ENCODE measurements at places on chromosomes 2 and 18. TPM values are rescaled to one million over a fixed set of nuclear protein-coding genes. Genes with fewer than 3 reads are reported as not detected.

FOXI3 gene
- total RNA-seq = not detected

SERPINB10 gene
- total RNA-seq = not detected

- DNase-seq = no peak
Observed at GRCh38 chr2:46471019-46471583, 8.3 kb upstream of the TMEM247 start.

ARHGEF33 gene
- total RNA-seq = 0.34 TPM

PAIP2B gene
- total RNA-seq = 2.2 TPM

DCDC2C gene
- not detected for total RNA-seq

SCN2A gene
- total RNA-seq = not detected

KLHL30 gene
- total RNA-seq = not detected

DNA sequence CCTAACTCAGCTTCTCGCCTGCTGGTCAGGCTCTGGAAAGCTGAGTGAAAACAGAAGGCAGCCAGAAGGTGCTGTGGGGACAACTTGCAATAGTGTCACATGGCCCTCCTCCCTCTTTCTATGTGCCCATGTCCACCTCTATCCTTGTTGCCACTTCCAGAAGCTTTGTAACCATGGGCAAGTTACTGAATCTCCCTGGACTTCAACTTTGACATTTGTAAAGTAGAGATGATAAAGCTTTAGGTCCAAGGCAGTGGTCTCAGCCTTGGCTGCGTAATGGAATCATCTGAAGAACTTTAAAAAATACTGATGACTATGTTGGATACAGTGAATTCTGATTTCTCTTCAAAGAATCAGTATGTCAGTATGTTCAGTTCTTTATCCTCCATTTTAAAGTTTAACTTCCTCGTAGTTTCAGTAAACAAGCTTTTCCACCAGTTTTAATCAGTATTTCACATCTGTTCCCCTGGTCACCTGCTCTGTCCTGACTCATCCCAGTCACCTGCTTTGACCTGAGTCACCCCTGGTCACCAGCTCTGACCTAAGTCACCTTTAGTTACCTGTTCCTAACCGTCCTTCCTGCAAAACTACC, 245.2 kb upstream of the STON1 start:
- no peak for DNase-seq

LYPD1 gene
- not detected for total RNA-seq

GPR17 gene
- not detected for total RNA-seq

ADGRF3 gene
- 3.7 TPM for total RNA-seq

DNA sequence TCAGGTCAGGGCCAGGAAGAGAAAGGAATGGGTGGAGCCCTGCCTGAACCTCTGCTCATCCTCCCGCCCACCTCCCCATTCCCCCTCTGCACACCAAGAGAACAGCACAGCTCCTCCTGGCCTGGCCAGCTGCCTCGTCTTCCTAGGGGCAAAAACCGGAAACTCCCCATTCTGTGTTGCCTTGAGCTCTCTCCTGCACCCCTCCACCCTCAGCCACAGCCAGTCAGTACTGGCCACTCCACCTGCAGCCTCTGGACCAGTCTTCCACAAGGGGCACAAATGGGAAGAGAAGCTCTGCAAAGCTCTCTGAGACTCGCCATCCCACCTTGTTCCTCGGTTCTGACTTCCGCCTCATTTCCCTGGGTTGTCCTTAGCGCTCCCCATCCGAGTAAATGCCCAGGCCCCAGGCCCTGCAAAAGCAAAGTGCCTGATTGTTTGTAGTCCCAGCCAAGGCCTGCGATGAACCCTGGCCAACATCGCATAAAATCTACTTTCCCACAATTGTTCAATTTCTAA, 39.3 kb upstream of the SLC35G4 start:
- DNase-seq = no peak

GRCh38 chr2:142220239-142220638, 89.4 kb upstream of the LRP1B start:
- DNase-seq = no peak

- no peak for DNase-seq
Observed at GRCh38 chr2:239236808-239237205, 164.0 kb downstream of the HDAC4 start.

DNA sequence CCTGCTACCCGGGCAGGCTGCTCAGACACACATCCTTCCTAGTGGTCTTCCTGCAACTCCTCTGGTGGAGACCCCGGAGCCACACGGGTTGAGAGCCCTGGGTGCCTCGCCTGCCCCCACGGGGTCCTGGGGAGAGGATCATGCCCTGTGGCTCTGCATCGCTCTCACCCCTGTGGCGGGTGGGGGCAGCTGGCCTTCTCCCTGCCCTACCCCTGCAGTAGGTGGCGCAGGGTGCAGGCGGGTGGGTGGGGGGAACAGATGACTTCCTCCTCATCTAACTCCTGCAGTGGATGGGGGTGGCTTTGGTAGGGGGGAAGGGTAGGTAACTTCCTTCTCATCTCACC, 38.5 kb downstream of the TSHZ1 start:
- no peak for DNase-seq

VWC2L gene
- total RNA-seq = not detected

LRATD1 gene
- not detected for total RNA-seq

KLHL14 gene
- not detected for total RNA-seq

DNA sequence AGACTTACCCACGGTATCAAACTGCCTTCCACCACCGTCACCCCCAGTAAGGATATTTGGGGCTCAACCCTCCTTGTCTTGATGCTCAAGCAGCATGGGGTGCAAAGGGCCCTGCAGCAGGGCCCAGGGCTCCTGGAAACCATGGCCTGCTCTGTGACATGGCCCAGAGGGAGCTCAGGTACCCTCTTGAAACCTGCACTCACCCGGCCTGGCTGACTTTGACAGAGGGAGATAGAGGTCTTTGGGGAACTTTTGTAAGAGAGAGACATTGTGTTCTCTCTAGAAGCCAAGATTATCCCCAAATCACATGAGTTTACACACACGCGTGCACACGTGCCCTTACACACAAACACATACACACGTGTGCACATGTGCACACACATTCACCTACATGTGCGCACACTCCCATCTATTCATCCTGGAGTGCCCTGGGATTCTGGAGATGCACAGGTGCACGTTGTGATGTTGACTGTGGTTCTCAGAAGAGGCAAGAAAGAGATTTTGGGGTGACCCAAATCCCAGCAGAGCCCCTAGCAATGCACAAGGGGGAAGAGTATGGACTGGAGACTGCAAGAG, 19.6 kb upstream of the KCNK3 start:
- no peak for DNase-seq

Data from activated CD4-positive, alpha-beta memory T cell treated with anti-CD3 and anti-CD28 coated beads for 36 hours (primary cell).